ENCODE measurements at places on chromosomes 12 and 14.

DNA sequence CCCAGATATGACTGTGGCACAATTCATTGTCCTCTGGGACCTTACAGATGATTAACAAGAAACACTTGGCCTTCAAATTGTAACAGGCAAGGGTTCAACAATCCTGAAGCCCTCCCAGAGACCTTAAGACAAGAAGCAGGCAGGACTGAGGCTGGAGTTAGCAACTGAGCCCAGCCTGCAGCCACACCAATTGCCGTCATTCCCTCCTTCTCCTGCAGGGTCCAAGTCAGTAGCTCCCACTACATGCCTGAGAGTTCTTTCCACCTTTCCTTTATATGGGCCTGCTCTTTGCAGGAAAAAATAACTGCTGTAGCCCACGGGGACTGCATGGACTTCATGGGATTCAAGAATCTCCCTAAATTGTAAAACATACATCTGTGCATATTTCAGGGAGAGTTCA lies 2.4 kb upstream of the SERPINA4 start:
- no peak for DNase-seq

GRCh38 chr14:69242311-69243224 lies 17.4 kb upstream of the GALNT16 start:
- DNase-seq: peak; percentile 84

DNA sequence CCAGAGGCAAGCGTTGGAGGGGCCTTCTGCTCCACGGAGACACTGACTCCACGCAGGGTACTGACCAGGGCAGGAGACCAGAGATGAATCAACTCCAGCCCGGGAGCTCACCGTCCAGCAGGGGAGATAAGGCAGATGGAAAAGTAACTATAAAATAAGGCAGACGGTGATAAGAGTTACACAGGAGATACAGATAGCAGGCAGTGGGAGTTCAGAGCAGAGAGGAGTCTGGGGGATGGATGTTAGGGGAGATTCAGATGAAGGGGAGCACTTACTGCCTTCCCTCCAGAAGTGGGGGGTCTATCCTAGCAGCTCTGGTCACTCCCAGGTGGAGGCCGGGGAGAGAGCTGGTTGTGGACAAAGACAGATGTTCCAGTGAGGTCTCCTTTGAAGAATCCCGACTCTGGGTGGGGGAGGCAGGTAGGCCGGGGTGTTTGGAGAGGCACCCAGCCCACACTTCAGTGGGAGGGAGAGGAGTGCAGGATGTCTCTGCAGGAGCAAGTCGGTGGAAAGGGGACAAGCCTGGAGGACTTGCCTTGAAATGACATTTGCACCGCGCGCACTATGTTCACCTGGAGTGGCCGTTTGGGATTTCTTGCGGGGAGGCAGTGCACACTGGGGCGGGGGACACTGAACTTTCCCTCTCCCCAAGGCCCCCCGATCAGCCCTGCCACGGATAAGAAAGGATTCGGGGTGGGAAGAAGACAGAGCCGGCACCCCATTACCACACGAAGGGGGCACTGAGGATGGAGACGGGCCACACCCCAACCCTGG lies 1.2 kb downstream of the PITPNM2 start:
- no peak for DNase-seq

- DNase-seq: no peak
These were observed 224.9 kb upstream of the SLC16A7 start for GRCh38 chr12:59370933-59371332.

DNA sequence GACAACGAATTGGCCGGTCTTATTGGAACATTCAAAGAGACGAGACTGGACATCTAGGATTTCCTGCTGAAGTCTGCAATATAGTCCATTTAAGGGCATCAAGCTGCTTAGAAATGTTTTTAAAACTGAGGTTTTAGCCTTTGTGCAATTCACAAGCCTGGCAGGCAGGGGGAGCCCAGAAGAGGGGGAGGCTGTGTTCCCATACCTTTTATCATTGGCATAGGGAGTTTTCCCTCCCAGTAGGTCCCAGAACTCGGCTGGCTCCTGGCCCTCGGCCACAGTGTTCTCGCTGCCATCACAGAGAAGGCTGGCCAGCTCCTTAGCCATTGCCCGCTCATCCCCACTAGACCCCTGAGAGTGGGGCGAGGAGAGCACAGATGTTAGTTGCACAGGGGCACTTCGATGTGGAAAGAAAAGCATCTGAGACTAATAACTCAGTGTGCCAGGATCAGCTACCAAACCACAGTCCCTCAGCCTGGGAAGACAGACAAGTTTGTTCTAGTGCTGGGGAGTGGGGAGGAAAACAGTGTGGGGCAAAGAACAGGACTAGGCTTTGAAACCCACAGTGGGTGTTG lies 15.1 kb downstream of the AVIL start:
- peak; percentile 29 for DNase-seq

DNA sequence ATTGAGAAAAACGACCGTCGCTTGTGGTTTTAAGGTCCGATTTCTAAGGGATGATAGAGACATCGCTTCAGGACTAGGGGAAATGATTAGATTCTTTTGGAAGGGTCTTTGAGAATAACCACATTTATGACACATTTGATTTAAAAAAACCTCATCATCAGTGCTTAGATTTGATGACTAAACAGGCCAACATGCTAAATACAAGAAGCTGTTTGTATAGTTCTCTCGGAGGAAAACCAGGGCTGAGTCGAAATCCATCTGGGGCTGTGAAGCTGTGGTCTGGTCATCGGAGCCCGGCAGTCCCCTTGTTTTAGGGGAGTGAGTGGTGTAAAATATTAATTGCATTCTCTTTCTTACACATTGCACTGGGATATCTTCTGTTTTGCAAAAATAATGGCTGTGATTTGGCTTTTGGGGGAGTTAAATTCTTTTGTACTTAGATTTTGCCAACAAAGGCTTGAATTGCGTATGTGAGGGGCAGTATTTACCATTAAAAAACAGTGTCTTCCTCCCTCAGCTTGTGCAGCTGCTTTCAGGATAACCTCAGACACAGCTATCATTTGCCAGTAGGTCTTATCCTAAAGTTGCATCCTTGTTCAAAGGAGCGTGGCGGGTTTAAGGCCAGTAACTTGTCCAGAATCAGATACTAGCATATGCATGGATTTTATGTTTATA lies 550 bp downstream of the GNG2 start:
- DNase-seq: no peak

DNA sequence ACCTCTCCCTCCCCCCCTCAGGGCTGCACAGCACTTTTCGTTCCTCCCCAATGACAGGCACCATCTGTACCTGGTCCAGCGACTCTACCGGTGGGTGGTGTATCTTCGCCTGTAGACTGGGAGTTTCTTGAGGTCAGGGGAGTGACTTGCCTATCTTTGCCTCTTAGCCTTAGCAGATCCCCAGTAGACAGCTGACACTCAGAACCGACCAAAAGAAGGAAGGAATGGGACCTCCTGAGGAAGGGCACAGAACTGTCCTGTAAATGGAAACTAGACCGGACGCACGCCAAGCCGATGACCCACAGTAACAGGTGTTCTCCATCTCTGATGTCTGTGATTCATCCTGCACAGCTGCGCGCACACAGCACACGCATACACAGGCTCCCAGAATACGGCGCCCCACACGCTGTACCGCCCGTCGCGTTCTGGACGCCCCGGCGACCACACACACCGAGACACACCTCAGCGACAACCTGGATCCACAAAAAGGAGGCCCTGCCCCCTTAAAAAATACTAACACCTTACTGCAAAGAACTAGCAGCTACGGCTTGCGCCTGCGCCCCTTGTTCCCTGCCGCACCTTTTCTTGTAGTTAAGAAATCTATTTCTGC lies 673 bp upstream of the TTC9 start:
- peak; percentile 38 for DNase-seq

DNA sequence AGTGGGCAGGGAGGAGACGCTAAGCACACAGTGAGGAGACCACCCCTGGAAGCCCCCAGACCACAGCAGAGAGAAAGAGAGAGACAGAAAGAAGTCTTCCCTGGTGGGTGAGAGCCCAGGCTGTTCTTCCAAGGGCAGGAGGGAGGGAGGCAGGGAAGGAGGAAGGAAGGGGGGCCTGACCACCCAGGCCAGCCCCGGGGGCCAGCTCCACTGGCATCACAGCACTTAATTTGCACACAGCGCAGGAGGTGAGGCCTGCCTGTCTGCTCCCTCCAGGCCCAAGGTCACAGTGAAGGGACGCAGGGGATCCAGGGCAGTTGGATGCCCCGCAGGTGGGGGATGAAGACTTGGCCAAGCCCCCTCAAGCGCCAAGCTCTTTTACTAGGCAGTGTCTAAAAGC lies 141.9 kb upstream of the C14orf180 start:
- DNase-seq: no peak
